ENCODE measurements at places on chromosomes 13 and 19.

DNA sequence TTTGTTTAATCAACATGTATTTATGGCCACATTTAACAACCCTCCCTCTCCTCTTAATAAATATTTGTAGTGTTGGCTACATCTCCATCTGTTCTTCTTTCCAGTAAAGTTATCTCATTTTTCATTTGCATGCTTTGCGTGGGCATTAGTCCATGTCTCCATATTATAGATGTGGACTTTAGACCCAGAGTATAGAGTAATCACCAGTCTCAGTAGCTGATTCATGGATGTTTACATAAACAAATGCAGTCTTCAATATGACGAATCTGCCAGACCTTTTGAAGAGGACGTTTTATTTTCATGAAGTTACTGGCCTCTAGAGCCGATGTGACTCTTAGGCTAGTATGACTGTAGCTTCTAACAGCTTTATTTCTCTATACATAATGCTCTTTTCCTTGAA lies 1546.2 kb downstream of the OLFM4 start:
- DNase-seq = no peak

- DNase-seq = no peak
Observed at GRCh38 chr13:43356567-43356966, 333.2 kb downstream of the DNAJC15 start.

DNA sequence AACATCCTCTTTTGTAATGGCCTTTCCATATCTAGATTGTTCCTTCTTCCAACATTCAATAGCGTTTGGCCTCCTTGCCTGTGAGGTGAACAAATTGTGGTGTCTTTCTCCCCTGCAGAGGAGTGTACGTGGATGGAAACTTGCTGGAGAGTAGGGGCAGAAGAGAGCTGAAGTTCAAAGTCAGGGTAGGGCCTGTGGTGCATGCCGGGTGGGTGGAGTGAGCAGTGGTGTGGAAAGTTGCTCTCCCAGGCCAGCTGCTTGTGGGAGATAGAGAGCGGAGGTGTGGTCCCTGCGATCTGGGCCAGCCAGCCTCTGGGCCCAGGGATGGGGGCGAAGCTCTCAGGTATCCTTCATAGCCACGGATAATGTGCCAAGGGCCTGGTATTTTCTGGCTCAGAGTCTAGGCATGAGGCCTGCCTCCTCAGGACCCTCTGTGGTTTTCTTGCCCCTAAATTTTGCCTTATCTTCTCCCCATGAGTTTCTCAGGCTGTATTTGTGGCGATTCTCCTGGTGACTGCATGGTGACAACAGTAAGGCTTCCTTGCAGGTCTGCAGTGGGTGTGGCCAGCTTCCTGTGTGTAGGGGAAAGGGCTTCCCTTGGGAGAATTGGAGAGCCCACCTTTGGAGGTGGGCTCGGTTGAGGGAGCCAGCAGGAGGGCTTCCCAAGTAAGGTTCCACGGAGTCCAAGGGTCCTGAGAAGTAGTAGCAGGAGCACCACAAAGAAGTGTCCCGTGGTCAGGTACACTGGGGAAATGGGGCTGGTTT lies 6.7 kb downstream of the RGCC start:
- DNase-seq = no peak

GRCh38 chr13:32195713-32196112 lies 119.5 kb downstream of the ZAR1L start:
- DNase-seq = no peak

GRCh38 chr13:22735011-22735995 lies 445.5 kb upstream of the SGCG start:
- DNase-seq = no peak
